ENCODE measurements at places on chromosomes 4 and X. TPM values are rescaled to one million over a fixed set of nuclear protein-coding genes. Genes with fewer than 3 reads are reported as not detected.

GRCh38 chr4:38455092-38455862, 208.7 kb upstream of the KLF3 start:
- no peak for DNase-seq

DNA sequence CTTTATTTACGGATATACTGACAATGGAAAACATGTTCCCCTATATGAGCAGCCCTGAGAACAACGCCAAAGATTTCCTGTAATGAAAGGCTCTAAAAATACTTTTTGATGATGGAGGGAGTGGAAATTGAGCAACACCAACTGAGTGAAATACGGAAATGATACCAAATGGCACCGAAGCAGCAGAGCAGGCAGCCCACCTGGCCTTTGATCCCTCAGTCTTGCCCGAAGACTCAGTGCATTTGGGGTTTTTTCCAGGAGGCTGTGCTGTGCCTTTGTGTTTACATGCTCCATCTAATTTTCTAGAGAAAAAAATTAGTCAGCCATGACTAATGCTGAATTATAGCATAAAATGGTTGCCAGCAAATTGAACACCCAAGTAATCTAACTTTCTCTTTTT, 169.9 kb upstream of the RBPJ start:
- no peak for DNase-seq

GRCh38 chr4:106615961-106616360, 247.4 kb upstream of the GIMD1 start:
- no peak for DNase-seq

CCNB3 gene
- polyA plus RNA-seq, result 0.05 TPM

CFAP97 gene
- 33.5 TPM for polyA plus RNA-seq

Data from AG04450 (cell line).